ENCODE measurements at places on chromosomes 3 and 15.

DNA sequence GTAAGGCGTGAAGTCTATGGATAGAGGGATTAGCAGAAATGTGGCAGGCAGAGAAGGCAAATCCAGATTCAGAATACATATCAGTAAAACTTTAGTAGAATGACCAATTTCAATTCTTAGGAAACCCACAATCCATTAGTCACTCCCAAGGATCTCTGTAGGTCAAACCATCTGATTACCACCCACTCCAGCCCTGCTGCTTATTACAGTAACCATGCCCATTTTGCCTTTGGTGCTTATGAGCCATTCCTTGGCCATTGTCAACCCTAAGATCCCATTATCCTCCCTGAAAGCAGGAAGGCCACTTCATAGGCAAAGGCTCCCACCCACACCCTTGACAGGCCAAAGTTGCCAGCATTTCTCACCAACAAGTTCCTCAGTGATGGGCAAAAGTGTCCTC is 5.1 kb upstream of the KLHL40 start:
- no peak for DNase-seq

GRCh38 chr3:87426918-87427317 is 150.5 kb upstream of the POU1F1 start:
- DNase-seq, result no peak

GRCh38 chr3:148974726-148975125 is 16.6 kb upstream of the GYG1 start:
- no peak for DNase-seq

DNA sequence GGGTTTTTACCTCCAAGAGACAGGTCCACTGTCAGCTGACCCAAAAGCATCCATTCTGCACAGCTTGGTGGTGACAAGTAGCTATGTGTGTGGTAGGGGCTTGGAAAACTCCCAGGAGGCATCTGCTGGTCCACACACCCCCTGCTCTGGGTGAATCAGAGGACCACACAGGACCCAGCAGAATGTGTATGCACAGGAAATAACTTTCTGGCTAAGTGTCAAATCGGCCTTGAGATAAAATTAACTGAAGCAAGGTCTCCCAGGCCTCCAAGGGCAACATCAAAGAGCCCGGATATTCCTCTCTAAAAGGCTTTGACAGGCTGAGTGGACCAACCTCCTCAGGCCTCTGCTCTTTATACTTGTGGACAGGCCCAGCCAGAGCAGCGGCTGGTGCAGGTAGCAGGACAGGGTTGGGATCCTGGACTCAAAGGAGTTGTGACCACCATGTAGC is 66.5 kb downstream of the CTNNB1 start:
- DNase-seq, result no peak

GRCh38 chr3:187242435-187242834 is 45.1 kb downstream of the RTP1 start:
- no peak for DNase-seq

- DNase-seq, result no peak
Observed at GRCh38 chr3:51709675-51710074, 2.8 kb downstream of the GRM2 start.

DNA sequence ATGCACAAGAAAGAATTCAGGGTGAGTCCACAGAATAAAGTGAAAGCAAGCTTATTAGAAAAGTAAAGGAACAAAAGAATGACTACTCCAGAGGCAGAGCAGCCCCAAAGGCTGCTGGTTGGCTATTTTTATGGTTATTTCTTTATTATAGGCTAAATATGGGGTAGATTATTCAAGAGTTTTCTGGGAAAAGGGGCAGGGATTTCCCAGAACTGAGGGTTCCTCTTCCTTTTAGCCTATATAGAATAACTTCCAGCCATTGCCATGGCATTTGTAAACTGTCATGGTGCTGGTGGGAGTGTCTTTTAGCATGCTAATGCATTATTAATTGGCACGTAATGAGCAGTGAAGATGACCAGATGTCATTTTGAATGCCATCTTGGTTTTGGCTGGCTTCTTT is 13.6 kb downstream of the GLDN start:
- no peak for DNase-seq

DNA sequence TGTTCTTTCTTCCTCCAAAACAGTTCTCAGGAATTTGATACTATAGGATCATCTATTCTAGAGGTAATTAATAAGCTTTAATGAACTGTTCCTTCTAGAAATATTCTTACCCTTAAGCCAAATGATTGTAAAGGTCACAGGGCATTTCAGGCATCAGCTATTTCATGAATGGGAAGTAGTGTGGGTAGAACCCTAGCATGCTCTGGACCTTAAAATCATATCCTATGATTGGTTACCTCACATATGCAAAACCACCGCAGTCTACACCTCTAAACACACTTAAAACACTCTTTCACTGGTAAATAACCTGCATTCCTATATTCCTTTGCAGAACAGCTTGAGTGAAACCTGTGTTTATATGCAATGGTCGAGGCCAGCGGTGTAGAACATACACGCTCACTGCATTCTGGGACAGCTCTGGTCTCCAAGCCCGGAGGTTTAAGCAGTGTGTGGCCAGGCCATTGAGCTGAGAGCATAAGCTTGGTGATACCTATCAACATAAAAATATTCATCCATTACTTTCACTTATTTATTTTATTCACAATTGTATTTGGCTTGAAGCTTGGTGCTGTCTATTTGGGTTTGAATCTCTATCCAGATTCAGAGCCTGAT is 87.7 kb upstream of the RASGRP1 start:
- DNase-seq, result no peak

GRCh38 chr3:107661447-107662123 is 138.8 kb downstream of the BBX start:
- no peak for DNase-seq
